ENCODE measurements at places on chromosomes 1 and 21.

DNA sequence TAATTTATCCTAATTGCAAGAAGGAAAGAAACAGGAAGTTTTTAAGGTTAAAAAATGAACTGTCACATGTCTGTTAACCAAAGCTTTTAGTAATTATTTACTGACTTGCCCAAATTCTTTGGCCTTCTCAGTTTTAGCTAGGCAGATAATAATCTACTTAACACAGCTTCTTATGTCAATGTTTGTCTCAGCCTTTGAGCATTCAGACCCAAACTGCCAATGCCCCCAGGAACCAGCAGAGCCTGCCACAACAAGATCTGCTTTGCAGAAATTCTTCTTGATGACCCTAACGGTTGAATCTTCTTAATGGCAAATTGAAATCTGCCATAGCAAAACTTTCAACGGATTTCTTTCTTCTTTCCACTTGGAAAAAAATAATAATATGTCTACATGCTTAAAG is 792.4 kb upstream of the ADGRL2 start:
- no peak for DNase-seq

DNA sequence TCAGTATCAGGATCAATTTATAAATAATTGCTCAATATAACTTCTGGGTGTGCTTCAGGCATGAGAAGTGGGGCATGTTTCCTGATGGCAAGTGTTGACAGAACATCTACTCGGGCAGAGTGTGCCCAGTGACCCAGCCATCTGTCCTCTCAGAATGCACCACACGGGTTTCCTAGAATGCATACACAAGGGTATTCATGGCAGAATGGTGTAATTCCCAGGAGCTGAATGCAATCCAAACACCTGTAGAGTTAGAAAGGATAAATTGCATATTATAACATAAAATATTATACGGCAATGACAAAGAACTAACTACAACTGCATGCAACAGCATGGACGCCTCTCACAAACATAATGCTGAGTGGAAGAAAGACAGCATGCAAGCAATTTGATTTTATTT is 391.9 kb downstream of the SIPA1L2 start:
- no peak for DNase-seq

DNA sequence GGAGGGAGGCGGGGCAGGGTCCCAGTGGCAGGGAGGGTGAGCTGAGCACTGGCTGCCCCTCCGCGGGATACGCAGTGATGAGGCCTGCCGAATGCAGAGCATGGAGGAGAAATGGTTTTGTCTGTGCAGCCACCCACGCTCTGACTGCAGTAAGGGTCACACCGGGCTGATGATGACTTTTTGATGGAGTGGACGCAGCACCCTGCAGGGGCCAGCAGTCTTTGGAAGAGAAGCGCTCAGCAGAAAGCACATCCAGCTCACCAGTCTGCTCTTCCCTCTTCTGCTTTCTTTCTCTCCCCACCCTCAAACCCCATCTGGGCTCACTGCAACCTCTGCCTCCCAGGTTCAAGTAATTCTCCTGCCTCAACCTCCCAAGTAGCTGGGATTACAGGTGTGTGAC is 61.9 kb upstream of the ATP1A1 start:
- DNase-seq: no peak

DNA sequence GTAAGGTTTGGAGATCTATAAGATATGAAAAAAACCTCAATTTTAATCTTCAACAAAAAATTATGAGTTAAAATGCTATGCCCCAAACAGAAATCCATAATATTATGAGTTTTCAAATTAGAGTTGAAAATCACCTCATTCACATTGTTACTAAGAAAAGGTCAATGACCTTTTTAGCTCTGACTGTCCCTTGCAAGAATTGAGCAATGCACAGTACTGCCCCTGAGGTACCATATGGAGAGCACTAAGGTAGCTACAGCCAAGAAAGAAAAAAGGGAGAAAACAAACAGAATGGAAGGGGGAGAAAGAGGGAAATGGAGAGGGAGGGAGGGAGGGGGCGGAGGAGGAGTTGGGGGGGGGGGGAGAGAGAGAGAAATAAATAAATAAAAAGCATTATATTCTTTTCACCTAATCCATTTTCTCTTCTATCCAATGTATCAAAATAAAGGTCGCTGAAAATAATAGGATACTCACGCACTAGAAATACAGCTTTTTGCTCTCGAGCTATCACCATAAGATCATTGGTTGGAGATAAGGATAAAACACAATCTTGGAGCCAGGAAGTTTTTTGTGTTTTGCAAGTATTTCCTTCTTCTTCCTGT is 58.8 kb downstream of the RAB3GAP2 start:
- no peak for DNase-seq

- no peak for DNase-seq
Measured at GRCh38 chr1:201183753-201184152, 6.9 kb upstream of the IGFN1 start.

GRCh38 chr1:84078108-84078841 is 65.8 kb upstream of the PRKACB start:
- DNase-seq: no peak

DNA sequence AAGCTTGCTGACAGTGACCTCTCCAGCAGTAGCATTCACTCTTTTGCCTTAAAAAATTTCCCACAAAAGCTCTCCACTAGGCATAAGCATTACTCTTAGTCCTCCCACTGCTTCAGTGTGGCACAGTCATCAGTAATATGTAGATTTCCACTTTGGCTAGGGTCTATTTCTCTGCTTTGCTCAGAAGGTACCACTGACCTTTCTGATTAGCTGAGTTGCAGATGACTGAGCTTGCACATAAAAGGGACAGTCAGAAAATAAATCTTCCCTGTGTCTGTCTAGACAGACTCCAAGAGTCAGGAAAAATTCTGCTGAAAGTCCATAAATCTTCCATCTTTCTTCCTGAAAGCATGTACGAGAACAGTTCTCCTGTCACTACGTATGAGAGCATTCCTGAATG is 56.6 kb upstream of the APP start:
- DNase-seq: no peak

Data from vagina (tissue), 2 donors.